Activated T-cell treated with anti-CD3 and anti-CD28 coated beads, Interleukin-2, amount 50 U/mL, for 1 hour (primary cell): ENCODE measurements at places on chromosomes 6 and 20.

DNA sequence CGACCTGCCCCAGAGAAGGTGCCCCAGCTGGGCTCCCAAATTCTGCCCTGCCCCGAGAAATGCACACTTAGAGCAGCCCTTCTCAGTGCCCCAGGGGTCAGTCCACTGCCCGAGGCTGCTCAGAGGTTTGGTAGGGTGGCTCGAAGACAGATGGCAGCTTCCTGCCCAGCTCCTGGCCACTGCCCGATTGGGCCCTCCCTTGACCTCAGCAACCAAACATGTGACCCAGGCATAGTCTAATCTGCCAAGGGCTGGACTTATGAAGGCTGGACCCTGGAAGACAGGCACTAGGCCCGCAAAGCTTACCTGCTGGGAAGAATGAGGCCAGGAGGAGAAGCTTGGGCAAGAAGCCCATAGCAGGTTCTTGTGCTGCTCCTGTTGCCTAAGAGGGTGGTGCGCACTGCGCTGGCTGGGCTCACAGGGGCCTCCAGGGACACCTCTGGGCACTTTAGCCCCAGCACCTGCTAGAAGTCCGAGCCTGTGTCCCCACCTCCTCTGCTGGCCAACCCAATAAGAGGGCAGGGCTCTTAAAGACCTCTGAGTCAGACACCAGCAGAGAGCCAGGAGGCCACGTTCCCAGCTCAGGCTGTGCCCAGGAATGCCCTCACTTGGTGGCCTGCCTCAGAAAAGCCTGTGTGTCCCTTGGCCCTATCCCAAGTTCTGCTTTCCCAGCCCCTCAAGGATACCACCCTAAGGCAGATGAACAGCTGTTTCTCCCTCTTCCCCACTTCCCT is 5.5 kb downstream of the SIGLEC1 start:
- DNase-seq = no peak

GRCh38 chr6:89409461-89410035 is 2.5 kb downstream of the RRAGD start:
- no peak for DNase-seq

DNA sequence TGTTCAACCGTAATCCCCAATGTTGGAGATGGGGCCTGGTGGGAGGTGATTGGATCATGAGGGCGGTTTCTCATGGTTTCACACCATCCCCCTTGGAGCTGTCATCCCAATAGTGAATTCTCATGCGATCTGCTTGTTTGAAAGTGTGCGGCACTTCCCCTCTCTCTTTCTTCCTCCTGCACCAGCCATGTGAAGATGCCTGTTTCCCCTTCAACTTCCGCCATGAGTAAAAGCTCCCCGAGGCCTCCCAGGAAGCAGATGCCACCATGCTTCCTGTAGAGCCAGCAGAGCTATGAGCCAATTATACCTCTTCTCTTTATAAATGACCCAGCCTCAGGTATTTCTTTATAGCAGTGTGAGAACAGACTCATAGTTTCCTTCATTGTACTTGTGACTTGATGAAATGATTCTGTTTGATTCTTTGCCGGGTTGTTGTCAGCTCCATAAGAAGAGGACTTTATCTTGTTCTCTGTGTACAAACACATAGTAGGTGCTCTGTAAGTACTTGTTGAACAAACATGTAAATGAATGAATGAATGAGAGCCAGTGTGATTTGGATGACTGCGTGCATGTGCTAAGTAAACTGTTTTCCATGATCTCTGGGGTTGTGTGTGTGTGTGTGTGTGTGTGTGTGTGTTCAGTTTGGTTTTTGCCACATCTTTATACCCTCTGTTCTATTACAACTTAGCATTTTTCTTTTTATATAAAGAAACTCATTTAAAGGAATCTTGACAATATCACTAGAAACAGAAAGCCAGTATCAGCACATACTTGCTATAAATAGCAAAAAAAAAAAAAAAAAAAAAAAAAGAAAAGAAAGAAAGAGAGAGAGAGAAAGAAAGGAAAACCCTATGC is 22.5 kb upstream of the PTGIS start:
- no peak for DNase-seq

DNA sequence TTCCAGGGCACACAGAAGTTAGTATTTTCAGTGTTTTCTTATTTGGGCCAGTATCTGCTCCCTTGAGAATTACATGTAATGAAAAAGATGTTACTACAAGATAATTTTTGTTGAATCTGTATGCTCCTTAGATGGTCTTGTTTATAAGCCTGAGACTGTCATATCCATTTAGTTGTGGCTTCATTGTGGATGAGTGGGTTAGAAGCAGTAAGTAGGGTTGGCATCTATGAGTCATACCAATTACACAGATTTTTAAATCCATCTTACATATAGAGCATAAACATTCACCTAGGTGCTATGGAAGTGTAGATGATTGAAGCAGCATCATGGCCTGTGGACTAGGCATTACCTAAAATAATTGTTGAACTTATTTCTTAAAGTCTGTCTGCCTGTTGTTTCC is 13.5 kb upstream of the BAG2 start:
- no peak for DNase-seq

- DNase-seq = no peak
These were observed 28.4 kb downstream of the IL20RA start for GRCh38 chr6:137016356-137016755.

GRCh38 chr6:168737481-168737880 is 296.5 kb downstream of the SMOC2 start:
- DNase-seq = no peak

DNA sequence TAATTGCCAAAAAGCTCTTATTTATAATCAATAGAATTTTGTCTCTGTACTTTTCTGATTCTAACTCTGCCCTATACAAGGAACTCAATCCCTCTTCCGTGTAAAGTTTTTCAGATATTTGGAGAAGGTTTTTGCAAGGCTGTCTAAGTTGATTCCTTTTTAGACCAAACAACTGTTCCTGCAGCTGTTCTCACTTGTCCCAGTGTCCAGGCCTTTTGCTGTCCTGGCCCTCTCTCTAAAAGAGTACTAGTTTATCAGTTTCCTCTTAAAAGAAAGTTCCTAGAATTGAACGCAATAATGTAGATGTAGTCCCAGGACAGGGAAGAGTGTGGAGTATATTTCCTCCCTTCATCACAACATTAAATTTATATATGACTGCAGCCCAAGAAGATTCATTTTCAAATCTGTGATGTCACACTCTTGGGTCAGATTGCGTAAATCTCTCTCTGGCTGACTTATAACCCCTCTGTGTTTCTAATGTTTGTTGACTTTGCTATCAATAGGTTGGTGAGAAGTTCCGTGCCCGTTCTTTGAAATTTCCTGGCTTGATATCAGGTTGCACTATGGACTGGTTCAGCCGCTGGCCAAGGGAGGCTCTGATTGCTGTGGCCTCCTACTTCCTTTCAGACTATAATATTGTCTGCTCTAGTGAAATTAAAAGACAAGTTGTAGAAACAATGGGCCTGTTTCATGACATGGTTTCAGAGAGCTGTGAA is 139.4 kb upstream of the GLP1R start:
- DNase-seq = no peak

DNA sequence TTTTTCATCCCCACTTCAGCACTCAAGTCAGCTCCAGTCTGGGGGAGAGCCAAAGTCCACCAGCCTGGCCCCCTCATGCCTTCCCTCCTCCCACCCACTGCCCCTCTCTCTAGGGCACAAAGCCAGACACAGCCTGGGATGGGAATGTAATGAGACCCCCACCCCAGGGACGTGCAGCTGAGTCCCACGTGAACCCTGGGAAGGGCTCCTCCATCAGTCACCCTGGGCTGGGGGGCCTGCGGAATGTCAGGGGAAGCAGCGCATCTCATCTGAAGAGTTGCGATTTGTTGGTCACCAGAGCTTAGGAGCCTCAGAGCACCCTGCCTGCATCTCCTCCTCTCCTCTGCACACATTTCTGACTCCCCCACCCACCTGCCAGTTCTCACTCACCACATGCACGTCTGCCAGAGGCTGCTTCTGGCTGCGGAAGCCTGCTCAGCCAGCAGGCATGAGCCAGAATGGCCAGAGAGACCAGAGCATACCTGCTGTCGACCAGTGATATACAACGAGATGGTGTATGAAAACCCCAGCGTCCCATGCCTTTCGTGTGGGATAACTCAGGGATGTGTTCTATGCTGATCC is 167.1 kb upstream of the TOP1 start:
- DNase-seq = no peak
